Psoas muscle (tissue), 8 donors: ENCODE measurements at places on chromosomes 12 and 14.

GRCh38 chr12:1504895-1505311, 89.5 kb downstream of the FBXL14 start:
- DNase-seq = no peak

- no peak for DNase-seq
Observed at GRCh38 chr12:66863276-66863675, 184.4 kb upstream of the GRIP1 start.

DNA sequence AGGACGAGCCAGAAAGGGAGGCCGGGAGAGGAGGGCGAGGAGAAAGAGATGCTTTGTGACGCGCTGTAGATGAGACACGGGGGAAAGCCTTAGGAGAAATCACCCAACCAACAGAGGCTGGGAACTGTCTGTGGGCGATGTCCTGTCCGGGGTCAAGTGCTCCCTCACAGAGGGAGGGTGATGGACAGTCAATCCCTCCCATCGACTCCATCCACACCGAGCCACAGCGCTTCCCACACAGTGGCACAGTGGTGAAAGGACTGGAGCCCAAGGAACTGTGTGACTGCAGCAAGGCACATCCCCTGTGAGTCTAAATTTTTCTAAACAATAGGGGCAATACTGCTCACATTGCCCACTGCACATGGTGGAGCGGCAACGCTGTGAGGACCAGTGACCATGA, 89.1 kb downstream of the TTC7B start:
- DNase-seq = no peak

DNA sequence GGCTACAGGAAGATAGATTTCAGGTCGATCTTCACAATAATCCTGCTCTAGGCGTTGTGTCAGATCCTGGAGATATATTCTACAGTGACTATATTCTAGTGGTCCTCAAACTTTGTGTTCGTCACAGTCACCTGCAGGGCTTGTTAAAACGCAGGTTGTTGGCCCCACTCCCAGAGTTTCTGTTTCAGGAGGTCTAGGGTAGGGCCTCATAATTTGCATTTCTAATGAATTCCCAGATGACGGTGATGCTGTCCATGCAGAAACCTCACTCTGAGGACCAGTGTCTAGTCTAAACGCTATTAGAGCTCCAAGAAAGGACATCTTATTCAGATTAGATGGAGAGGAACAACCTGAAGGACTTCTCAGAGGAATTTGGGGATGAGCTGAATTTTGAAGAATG, 13.2 kb upstream of the SLC6A13 start:
- no peak for DNase-seq

GRCh38 chr12:104748790-104749189, 209.3 kb downstream of the SLC41A2 start:
- no peak for DNase-seq

GRCh38 chr12:24020397-24021163, 71.1 kb upstream of the SOX5 start:
- no peak for DNase-seq

DNA sequence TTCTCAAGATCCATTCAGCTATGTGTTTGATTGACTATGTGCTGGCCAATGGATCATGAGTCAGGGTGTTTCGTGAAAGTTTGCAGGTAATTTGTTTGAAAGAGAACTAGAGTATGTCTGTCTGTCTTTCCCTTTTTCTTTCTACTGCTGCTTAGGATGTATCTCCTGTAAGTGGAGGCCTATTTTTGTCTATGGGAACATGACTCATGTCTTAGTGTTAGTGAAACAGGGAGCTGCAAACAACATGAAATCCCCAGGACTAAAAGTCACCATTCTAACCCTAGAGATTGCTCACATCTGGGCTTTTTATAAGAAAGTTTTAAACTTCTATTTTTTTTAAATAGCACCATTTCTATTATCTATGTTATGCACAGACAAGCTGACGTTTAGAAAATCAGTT, 333.0 kb downstream of the CCER1 start:
- DNase-seq = no peak

GRCh38 chr12:50203691-50204090, 36.5 kb upstream of the CERS5 start:
- DNase-seq = no peak

DNA sequence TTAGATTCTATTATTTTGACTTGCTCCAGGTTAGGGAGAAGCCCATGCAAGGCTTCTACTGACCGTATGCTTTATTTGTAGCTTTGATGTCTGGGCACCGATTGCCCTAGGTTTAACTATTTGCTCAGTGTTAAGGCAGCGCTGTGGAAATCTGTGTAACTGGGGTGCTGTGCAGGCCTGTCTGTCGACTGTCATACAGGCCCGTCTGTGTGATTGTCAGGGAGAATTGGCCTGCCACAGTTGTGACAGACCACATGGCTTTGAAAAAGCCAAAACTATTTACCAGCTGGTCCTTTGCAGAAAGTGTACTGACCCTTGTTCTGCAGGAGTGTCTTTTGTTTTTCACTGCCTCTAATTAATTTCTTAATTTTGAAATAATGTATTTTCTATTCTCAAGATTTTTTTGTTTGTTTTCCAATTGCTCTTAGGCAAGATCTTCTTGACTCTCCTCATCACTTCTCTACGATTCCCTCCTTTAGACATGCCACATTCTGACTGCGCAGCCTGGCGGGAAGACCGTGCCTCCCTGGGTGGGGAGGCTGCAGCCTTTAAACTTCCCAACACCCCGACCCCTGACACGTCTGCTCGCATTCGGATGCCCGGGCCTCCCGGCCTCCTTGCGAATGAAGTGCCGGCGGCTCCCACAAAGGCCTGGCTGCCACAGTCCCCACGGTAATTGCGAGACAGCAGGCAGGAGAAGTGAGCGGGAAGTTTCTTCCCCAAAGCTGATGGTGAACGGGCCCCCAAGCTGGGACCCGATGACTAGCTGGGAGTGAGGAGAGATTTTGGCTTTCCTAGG, 99.0 kb upstream of the EVL start:
- no peak for DNase-seq
